ENCODE measurements at places on chromosomes 12 and 14.

GRCh38 chr12:8544295-8544694, 3.6 kb upstream of the CLEC4E start:
- peak; percentile 20 for DNase-seq

DNA sequence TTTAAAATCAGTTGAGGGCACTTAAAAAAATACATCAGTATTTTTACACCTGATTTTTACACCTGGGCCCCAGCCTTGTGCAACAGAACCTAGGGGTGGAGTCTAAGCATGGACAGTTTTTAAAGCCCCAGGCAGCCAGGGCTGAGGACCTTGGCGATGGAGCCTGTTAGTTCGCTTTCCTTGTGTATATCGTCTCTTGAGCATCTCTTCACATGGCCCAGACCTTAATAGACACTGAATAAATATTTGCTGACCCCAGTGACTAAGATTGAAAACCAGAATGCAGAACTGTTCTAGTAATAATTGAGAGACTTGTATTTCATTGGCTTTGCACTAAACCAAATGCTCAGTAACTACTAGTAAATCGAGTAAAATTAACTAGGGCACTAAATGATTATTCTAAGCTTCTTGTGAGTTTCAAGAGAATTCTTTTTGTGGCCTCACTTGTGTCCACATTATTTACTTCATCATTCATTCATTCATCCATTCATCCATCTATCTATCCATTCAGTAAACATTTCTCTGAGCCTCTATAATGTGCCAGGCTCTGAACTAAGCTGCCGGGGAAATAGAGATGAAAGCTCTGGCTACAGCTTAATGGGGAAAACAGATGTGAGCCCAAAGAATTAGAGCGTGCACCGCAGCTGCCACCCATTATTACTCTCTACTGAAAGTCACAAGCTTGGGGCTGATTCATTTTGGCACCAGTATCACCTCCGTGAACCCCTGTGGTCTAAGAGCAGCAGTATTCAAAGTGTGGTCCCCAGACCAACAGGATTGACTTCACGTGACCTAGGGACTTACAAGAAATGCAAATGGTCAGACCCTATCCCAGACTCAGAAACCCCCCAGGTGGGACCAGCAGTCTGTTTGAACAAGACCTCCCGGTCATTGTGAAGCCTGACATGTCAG, 30.7 kb upstream of the BCL7A start:
- no peak for DNase-seq

- no peak for DNase-seq
Measured at GRCh38 chr14:63483315-63483714, 59.9 kb downstream of the PPP2R5E start.

DNA sequence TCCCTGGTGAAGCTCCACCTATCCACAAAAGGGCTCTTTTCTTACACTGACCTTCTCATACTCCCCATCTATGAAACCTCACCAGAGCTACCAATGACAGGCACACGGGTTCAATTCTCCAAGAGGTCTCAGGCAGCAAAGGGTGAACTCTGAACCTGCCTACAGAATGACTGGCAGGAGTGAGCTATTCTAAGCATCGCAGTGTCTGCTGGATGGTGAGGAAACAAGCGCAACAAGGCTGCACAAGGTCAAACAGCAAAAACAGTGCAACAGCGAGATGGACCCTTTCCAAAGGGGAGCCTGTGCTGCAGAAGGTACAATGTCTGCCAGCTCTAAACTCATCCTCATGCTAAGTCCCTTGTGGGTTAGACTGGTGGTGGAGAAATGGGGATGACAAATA, 22.0 kb downstream of the TMCC3 start:
- no peak for DNase-seq

DNA sequence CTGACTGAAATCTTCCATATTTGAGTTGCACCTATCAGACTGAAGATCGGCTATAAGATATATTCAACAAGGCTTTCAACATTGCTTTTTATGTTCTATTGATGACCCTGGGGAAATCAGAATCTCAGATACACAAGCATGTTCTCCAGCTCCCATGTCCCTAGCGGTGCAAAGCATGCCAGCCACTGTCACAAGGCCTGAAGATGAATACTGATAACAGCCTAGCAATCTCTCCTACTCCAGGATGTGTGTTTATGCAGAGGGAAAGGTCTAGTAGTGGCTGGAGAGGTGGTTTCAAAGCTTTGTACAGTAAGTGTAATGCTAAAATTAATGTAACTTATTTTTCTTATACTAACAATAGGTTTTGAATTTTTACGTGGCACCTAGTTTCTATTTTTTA, 64.6 kb downstream of the SOX5 start:
- no peak for DNase-seq

GRCh38 chr14:36700651-36701050, 39.0 kb downstream of the PAX9 start:
- DNase-seq = no peak

DNA sequence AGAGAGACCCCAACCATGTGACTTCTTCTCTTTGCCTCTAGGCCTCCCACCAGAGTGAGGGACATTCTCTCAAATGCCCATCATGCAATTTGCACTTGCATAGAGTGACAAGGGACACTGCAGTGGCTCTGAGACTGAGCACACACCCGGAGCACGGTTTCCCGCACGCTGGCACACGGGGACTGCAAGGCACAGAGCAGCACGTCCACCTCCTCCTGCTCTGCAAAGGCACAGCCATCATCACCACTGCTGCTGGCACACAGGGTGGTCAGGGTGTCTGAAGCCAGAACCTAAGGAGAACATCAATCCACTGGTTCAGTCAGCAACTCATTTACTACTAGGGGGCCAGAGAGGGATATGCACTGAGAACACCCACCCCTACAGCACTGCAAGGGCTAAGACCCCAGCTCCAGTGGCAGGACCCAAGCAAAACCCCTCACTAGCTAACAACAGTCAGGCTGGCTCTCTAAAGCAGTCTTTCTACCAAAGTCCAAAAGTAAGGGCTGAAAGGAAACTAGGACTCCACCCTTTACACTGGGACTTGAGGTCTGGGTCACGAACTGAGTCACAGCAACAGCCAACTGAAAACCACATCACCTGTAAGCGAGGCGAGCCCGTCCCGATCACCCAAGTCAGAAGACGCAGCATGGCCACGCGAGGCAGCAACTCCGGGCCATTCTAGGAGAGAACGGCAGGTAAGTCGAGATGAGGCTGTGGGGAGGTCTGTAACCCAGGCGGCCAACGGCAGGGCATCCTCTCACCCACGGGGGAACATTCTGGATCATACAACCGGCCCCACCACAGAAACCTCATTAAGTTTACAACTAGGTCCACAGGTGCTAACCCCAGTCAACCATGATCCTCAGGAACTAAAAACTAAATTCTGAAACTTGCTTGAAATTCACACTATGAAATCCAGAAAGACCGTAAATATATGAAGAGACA, 37.9 kb downstream of the GCN1 start:
- no peak for DNase-seq

- DNase-seq = no peak
Measured at GRCh38 chr12:96445691-96446583, 43.4 kb upstream of the CFAP54 start.

- DNase-seq = no peak
Measured at GRCh38 chr12:68291396-68292036, 38.1 kb upstream of the IL22 start.

DNA sequence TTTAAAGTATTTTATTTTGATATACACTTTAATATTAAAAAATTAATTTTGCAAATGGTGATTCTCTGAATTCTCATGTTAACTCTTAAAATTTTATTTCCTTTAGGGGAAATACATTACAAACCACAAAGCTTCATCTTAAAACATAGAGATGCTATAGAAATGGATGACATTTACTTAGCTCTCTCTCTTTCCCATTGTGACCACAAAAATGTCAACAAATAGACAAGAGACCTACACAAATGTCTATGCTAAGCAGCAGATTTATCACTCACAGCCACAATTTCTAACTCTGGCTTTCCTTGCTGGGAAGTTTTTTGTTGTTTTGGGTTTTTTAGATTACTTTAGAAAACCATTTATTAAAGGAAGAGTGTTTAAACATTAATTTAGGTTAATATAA, 19.9 kb upstream of the PHC1 start:
- no peak for DNase-seq

GRCh38 chr14:100488057-100488456, 99.2 kb downstream of the BEGAIN start:
- no peak for DNase-seq

- DNase-seq = no peak
Measured at GRCh38 chr14:104572668-104573067, 6.9 kb upstream of the C14orf180 start.

GRCh38 chr12:92735131-92735721, 32.4 kb downstream of the PLEKHG7 start:
- peak; percentile 31 for DNase-seq

GRCh38 chr14:67276131-67276530, 34.9 kb downstream of the PALS1 start:
- DNase-seq = no peak

- peak; percentile 25 for DNase-seq
Measured at GRCh38 chr14:53151523-53152183, 1.5 kb downstream of the DDHD1 start.

DNA sequence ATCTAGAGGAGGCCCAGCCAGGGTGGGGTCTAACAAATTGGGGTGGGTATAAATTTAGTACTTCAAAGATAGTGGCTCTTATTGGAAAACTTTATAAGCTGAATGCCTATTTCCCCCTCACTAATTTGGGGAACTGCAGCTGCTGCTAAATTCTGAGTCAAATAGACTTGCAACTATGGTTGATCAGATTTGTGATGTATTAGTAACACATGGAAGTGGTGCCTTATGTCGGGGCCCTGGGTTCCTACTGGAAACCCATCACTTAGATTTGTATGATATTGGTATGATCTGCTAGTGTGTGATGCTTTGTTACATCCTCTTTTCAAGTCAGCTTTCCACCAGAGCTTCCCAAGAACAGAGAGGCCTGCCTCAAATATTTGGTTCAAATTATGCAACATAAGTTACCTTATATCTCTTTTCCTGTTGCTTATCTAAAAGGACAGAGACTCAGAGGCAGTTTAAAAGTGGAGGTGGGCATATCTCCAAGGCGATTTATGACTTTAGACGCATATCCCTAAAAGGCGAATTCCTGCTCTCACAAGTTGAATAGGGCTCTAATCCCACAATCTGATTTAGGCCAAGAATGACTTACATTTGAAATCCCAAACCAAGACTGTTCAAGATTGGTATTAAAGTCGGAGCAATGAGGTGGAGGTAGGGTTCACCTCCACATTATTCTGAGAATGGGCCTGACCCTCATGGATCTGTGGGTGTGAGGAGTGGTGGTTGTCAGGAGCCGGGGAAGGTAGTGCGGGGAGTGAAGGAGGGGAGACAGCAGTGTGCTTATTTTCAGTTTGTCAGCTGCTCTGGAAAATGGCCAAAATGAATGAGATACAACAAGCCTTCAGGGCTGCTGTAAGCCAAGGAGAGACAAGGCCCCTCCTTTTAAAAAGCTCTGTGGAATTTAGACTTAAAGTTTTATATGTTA, 425.8 kb downstream of the RAD51B start:
- DNase-seq = no peak

DNA sequence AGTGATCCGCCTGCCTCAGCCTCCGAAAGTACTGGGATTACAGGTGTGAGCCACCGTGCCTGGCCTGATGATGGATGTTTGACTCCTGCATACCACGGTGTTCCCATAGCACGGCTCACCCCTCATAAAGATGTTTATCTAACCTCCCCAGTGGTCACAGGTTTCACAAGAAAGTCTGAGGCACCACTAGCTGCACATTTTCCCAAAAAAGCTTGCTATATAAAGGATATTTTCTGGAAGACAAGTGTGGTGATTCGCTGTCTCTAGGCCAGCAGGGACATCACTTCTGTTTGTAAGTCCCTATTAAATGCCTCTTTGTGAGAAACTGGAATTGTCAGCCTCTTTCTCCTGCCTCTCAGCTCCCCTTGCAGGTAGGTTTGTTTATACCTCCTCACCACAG, 18.3 kb downstream of the PLEK2 start:
- DNase-seq = no peak

GRCh38 chr12:33587354-33587753, 147.7 kb upstream of the SYT10 start:
- DNase-seq = no peak

DNA sequence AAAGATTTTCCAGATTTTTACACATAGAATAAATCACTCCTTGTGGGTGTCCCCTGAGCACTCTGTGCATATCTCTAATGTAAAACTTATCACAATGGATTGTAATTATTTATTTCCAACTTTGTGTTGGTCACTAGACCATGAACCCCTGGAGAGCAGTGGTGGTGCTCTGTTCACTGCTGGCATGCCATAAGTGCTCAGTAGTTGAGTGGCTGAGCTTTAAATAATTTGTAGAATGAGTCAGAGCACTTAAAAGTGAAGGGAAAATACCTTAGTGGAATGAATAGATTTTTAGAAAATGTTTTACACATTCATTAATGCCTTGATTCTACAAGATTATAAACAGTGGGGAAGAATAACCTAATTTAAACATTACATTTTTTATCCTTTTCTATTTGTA, 6.3 kb downstream of the MGAT4C start:
- no peak for DNase-seq

DNA sequence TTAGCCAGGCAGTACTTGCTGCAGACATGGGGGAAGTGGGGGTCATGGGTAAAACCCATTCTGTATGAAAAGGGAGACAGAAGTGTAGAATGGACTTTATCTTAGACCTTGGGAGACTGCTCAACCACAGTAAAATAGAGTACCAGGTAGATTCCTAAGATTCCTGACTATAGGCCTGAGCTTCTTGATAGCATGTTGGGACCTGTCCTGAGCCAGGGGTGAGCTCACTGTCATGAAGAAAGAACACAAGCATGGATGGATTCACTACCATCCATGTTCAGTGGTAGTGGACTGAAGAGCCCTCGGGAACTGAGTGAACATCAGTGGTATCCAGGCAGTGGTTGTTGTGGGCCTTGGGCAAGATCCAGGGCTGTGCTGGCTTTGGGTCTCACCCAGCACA, 1003.8 kb downstream of the TMTC2 start:
- no peak for DNase-seq

DNA sequence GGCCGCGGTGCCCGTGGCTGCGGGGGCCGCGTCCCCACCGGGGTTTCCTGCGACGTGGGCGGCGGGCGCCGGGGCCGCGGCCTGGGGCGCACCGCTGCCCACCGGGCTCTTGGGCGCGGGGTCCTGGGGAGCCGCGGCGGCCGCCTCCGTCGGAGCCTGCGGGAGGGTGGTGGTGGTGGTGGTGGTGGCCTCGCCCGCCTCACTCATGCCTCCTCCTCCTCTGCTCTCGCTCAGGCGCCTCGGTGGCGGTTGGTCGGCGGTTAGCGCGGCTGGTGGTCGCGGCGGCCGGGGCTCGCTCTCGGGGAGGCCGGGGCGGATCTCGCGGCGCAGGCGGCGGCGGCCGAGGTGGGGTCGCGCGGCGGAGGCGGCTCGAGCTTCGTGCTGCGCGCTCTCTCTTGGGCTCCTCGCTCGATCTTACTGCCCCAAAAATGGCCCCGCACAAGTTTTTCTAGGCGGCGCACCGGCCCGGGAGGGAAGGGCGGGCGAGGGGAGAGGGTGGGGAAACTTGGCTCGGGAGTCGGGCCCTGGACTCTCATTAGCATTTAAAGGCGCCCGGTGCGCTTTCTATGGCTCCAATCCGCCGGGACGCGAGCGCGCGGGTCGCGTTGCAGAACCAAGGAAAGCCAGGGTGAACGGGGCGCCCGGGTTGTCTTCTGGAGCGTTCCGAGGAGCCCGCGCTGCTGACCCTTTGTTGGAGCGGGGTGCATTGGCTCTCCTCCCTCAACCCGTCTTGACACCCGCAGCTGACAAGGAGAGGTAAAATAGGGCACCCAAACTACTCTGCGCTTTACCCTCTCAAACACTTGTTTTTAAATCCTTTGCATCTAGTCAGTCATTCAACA, at the start of gene YBX3:
YBX3 (minus strand) TSS at position 419 of the 842 bp plus-strand sequence; CDS start at position 207, 212 bp downstream.
- no peak for DNase-seq

- no peak for DNase-seq
Measured at GRCh38 chr14:88985654-88986053, 161.2 kb downstream of the TTC8 start.

- no peak for DNase-seq
Measured at GRCh38 chr14:94974893-94975292, 182.4 kb downstream of the DICER1 start.
